ENCODE measurements at places on chromosomes 1 and 21. TPM values are rescaled to one million over a fixed set of nuclear protein-coding genes. Genes with fewer than 3 reads are reported as not detected.

GRCh38 chr1:151994956-151995355, 1.3 kb upstream of the S100A10 start:
- H3K4me1 ChIP-seq: peaks cover 39% of the 10 kb centered on the region
- H3K4me3 ChIP-seq: no peak overlapping the region
- no peaks in the 10 kb centered on the region for H3K36me3 ChIP-seq
- H3K27me3 ChIP-seq: no peaks in the 10 kb centered on the region
- DNase-seq: peak; percentile 99

DNA sequence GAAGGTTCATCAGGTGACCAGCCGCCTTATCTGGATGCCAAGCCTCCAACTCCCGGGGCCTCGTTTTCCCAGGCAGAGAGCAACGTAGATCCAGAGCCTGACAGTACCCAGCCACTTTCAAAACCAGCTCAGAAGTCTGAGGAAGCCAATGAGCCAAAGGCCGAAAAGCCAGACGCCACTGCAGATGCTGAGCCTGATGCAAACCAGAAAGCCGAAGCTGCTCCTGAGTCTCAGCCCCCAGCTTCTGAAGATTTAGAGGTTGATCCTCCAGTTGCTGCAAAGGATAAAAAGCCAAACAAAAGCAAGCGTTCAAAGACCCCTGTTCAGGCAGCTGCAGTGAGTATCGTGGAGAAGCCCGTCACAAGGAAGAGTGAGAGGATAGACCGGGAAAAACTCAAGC, 44.5 kb downstream of the ZBTB17 start:
- no peak overlapping the region for H3K4me3 ChIP-seq
- no peaks in the 10 kb centered on the region for H3K27me3 ChIP-seq
- no peak for DNase-seq
- H3K36me3 ChIP-seq: peaks cover 46% of the 10 kb centered on the region
- no peak overlapping the region for H3K27ac ChIP-seq

DNA sequence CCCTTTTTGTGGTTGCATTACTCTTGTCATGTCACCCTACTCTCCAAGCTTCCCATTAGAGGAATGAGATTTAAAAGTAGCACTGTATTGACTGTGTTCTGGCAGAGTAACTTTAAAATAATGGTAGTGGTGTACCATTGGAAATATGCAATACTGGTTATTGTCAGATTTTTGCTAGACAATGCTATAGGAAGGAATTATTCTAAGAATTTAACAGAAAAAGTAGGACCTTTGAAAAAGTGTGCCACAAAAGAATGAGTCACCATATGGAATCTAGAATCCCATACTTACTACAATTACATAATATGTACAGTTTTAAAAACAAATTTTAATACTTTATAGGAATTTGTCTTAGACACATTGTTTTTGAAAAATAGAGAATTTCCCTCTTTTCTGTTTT, 13.8 kb downstream of the MIER1 start:
- H3K27ac ChIP-seq: peak overlapping the region; percentile 57
- H3K36me3 ChIP-seq: no peaks in the 10 kb centered on the region
- peak overlapping the region; percentile 28 for H3K4me3 ChIP-seq
- peak; percentile 68 for DNase-seq

The MTMR11 gene
- total RNA-seq: 13.1 TPM

- H3K4me1 ChIP-seq: no peaks in the 10 kb centered on the region
- no peak overlapping the region for H3K27ac ChIP-seq
Observed at GRCh38 chr1:168591066-168591465, 14.7 kb downstream of the XCL1 start.

- peak overlapping the region; percentile 74 for H3K27ac ChIP-seq
- peaks cover 4% of the 10 kb centered on the region for H3K27me3 ChIP-seq
- peak; percentile 72 for DNase-seq
- H3K4me3 ChIP-seq: peak overlapping the region; percentile 78
- peaks cover 12% of the 10 kb centered on the region for H3K36me3 ChIP-seq
Observed at GRCh38 chr1:241518476-241519307, 863 bp downstream of the FH start.

Data from GM23248 (cell line).